GM12878 (cell line): ENCODE measurements at places on chromosomes 12 and 14. TPM values are rescaled to one million over a fixed set of nuclear protein-coding genes. Genes with fewer than 3 reads are reported as not detected.

DNA sequence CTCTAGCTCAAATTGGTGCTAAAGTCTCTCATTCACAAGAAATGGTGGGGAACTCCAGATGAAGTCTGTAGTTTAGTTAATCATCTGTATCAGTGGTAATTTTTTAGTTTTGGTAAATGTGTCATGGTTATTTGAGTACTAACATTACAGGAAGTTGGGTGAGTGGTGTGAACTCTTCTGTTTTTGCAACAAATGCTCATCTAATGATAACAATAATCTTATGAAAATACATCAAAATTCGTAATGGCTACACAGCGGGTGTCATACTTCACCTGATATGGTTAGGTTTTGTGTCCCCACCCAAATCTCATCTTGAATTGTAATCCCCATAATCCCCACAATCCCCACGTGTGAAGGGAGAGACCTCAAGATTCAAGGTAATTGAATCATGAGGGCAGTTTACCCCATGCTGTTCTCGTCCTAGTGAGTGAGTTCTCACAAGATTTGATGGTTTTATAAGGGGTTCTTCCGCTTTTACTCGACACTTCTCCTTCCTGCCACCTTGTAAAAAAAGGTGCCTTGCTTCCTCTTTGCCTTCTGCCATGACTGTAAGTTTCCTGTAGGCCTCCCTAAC lies 209.3 kb upstream of the FOXN3 start:
- H3K4me3 ChIP-seq, result no peak overlapping the region
- no peak overlapping the region for H3K27ac ChIP-seq
- peaks cover 7% of the 10 kb centered on the region; the same call in 1 of the 2 replicates for H3K4me1 ChIP-seq
- DNase-seq, result no peak

- peaks cover under 1% of the 10 kb centered on the region; the same call in 1 of the 2 replicates for H3K36me3 ChIP-seq
- no peaks in the 10 kb centered on the region for H3K27me3 ChIP-seq
- DNase-seq, result no peak
- H3K27ac ChIP-seq, result peak overlapping the region; percentile 80
Measured at GRCh38 chr12:12506496-12506890, 56.2 kb downstream of the DUSP16 start.

- no peaks in the 10 kb centered on the region for H3K27me3 ChIP-seq
- H3K36me3 ChIP-seq, result no peaks in the 10 kb centered on the region
- DNase-seq, result no peak
- H3K4me3 ChIP-seq, result no peak overlapping the region
- no peaks in the 10 kb centered on the region for H3K4me1 ChIP-seq
Measured at GRCh38 chr14:81839056-81839455, 305.4 kb upstream of the SEL1L start.

DNA sequence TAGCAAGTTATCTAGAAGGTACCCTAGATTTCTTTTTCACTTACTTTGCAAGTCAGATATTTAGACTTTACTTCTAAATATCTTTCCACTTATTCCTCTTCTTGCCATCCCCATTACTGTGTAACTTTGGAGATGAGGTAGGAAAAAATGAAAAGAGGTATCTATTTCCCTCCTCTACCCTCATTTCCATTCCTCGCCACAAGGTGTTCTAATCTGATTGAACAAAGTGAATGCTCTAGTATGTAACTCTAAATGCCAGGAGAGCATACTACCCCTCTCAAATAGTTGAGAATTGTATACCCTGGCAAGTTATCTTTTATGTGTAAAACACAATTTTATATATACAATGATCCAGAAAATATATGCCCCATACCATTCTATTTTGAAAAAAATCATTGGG lies 1.7 kb upstream of the LDHB start:
- DNase-seq, result no peak
- H3K36me3 ChIP-seq, result no peaks in the 10 kb centered on the region
- H3K4me1 ChIP-seq, result no peaks in the 10 kb centered on the region; the same call in none of the 2 replicates

- H3K27me3 ChIP-seq, result no peaks in the 10 kb centered on the region
- H3K36me3 ChIP-seq, result no peaks in the 10 kb centered on the region
- no peaks in the 10 kb centered on the region for H3K4me1 ChIP-seq
- H3K27ac ChIP-seq, result no peak overlapping the region
- no peak overlapping the region for H3K4me3 ChIP-seq
Measured at GRCh38 chr12:44317651-44318126, 481.8 kb downstream of the TMEM117 start.

- no peaks in the 10 kb centered on the region for H3K4me1 ChIP-seq
- DNase-seq, result no peak
- H3K27me3 ChIP-seq, result no peaks in the 10 kb centered on the region
- no peak overlapping the region for H3K27ac ChIP-seq
Measured at GRCh38 chr12:70031046-70031445, 206.0 kb downstream of the MYRFL start.

- DNase-seq, result peak; percentile 57
- H3K27ac ChIP-seq, result no peak overlapping the region
- H3K4me1 ChIP-seq, result peaks cover 12% of the 10 kb centered on the region
Measured at GRCh38 chr14:102565331-102565887, 27.0 kb upstream of the RCOR1 start.

GRCh38 chr12:65121049-65121955 lies at the start of gene WIF1:
TSS of gene WIF1 (minus strand) at chr12:65121305. CDS start at chr12:65121191, 114 bp downstream.
- H3K27ac ChIP-seq, result no peak within 1 kb of the TSS
- H3K36me3 ChIP-seq, result no peaks in the 10 kb centered on the region
- peak within 1 kb of the TSS; percentile 60; the same call in 1 of the 2 replicates for H3K4me3 ChIP-seq
- no peak for DNase-seq
- peaks cover 5% of the 10 kb centered on the region; the same call in 1 of the 2 replicates for H3K27me3 ChIP-seq

DNA sequence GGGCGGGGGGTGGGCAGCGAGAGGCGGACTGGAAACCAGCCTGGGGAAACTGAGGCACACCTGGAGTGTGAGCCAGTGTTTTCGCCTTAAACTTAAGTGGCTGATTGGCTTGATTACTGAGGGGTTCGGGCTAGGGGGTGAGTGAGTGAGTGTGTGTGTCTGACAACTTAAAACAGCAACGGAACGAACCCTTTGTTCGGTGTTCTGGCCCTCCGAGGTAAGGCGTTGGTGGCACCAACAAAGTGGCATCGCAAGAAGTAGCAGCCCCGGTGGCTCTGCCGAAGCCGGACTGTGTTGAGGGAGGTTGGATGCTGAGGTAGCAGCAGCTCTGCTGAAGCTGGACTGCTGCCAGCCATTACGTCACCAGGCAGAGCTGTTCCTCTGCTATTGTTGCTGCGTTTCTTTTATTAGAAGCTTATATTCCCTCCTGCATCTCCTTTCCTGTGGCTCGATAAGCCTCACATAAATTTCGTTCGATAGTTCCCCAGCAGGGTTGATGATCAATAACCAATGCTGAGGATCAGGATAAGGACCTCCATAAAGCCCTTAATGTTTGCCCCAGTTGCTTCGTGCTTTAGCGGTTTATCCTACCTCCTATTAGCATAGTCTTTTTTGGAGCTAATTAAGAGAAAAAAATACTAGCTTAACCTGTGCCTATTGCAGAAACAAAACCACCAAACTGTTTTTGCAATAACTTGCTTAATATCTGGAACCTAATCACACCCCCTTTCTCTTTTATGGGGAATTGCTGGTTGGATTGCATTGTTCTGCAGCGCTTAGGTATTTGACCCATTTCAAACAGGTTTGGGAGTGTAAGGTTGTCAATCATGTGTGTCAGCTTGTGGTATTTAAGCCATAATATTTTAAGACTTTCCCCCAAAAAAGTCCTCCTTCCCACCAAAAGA lies 1.3 kb downstream of the GPR137C start:
- H3K4me3 ChIP-seq, result peak overlapping the region; percentile 88
- peaks cover 2% of the 10 kb centered on the region for H3K27me3 ChIP-seq

The MTERF2 gene
- total RNA-seq, result 5.8 and 7.1 TPM in 2 replicates

The HPD gene
- 0.13 and 0.28 TPM in 2 replicates for total RNA-seq

The CLEC12A gene
- total RNA-seq, result 0.21 TPM in 1 of 2 replicates, not detected in the other

The CD163L1 gene
- total RNA-seq, result 0.49 and 0.74 TPM in 2 replicates

The SLC38A1 gene
- 148 and 152 TPM in 2 replicates for total RNA-seq
